Stimulated activated CD8-positive, alpha-beta memory T cell treated with anti-CD3 and anti-CD28 coated beads, Interleukin-2, amount 100 ng/mL, for 1 hour (primary cell): ENCODE measurements at places on chromosomes 16 and 17.
A peak's percentile ranks its signal among the peaks of the same experiment; 100 is the strongest.

- DNase-seq = no peak
Observed at GRCh38 chr16:83727751-83728352, 79.9 kb upstream of the HSBP1 start.

GRCh38 chr16:78505544-78506366, 406.3 kb downstream of the WWOX start:
- DNase-seq = no peak

DNA sequence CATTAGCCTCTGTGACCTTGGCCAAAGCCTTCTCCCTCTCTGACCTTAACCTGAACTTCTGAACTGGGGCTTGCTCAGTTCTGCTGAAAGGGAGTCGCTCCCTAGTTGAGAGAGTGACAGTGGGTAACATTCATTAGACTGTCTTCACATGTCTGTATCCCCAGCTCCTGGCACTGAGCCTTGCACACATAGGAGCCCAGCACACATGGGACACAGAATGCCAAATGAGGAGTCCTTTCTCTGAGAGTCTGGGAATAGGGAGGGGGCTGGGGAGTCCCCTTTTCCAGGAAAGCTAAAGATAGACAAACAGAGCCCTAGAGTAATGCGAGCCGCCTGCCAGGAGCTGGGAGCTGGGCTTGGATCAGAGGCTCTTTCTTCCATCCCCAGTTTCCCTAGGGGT, 2.5 kb downstream of the TAC4 start:
- DNase-seq = no peak

DNA sequence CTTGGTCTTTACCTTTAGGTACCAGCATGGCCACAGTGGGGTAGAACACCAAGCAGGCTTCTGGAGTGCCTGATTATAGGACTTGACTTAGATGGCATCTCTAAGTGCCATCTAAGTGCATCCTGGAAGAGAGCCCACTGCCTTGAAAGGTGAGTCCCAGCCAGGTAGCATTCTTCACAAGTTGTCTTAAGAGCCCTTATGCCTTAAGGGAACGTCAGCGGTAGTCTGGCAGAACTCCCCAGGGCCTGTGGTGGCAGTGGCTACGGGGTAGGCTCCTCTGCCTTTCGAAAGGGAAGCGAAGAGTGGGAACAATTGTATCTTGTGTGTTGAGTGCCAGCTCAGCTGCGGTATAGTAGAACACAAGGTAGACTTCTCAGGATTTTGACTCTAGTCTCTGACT, 549.0 kb downstream of the HS3ST4 start:
- DNase-seq = no peak

- DNase-seq = no peak
Observed at GRCh38 chr17:39277110-39277509, 51.4 kb upstream of the STAC2 start.

GRCh38 chr16:68227183-68227793, 8.6 kb downstream of the ESRP2 start:
- DNase-seq = no peak

DNA sequence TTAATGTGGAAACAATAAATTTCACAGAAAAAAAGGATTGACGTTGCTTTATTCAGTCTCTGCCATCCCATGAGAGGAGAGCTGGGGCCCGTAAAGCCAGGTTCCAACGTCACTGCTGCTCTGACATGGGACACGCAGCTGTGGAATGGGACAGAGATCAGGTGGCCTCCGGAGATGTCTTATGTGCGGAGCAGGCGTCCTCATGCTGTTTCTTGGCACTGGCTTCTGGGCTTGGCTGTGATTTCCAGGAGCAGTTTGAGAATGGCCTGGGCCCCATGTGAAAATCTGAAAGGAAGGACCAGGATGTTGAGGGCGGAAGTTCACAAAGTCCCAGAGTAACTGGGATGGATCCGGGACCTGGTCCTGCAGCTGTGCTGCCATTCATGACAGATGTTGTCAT, 32.4 kb downstream of the NDEL1 start:
- no peak for DNase-seq

GRCh38 chr17:26792486-26792885, 501.4 kb upstream of the WSB1 start:
- DNase-seq = no peak

GRCh38 chr16:19858340-19859018, 26.2 kb downstream of the GPRC5B start:
- DNase-seq = no peak

- peak; percentile 39 for DNase-seq
Observed at GRCh38 chr17:74199306-74200092, 4.0 kb upstream of the RPL38 start.

DNA sequence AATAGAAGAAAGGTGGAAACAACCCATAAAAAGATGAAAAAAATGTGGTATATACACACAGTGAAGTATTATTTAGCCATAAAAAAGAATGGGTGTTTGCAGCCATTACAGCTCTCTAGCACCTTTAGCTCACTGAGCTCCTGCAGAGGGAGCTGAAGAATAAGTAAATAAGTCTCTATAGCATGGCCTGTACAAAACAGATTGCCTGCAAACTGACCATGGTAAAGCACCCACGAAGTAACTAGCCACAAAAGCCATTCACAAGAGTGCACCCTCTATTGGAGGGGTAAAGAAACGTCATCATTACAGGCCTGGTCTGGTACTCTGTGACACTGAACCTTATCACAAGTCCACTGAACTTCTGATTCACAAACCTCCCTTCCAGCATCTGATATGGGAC, 76.3 kb downstream of the USP32 start:
- DNase-seq = no peak

- DNase-seq = no peak
Observed at GRCh38 chr17:82108038-82108437, 10.0 kb upstream of the FASN start.

GRCh38 chr16:1713331-1713730, 7.3 kb downstream of the MAPK8IP3 start:
- DNase-seq = no peak

GRCh38 chr16:36336-36984, 16.9 kb downstream of the POLR3K start:
- no peak for DNase-seq

DNA sequence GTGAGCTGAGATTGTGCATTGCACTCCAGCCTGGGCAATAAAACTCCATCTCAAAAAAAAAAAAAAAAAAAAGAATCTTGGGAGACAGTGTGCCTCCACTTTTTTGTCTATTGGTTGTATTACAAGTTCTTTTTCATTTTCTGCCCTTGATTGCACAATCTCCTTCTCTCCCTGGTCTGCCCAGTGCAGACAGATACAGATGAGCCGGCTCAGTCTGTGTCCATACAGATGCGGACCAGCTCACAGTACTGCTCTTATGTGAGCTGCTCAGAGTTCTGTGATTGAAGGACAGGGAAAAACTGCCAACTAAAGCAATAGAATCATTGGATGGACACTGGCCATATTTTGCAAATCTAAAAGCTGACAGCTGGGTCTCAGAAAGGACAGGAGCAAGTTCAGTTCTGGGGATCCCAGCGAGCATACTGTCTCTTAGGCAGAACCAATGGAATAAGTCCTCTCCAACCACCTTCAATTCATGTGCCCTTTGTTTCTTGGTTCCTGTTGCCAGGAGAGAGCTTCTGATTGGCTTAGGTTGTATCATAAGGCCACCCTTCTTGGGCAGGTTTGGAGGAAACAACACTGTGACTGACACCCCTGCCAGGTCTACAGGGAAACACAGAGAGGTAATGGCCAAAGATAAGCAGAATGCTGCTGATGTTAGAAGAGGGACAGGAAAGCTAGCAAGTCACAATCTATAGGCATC, 495.6 kb upstream of the HSBP1 start:
- no peak for DNase-seq

GRCh38 chr16:21084631-21085225, 65.9 kb downstream of the DNAH3 start:
- DNase-seq = no peak

DNA sequence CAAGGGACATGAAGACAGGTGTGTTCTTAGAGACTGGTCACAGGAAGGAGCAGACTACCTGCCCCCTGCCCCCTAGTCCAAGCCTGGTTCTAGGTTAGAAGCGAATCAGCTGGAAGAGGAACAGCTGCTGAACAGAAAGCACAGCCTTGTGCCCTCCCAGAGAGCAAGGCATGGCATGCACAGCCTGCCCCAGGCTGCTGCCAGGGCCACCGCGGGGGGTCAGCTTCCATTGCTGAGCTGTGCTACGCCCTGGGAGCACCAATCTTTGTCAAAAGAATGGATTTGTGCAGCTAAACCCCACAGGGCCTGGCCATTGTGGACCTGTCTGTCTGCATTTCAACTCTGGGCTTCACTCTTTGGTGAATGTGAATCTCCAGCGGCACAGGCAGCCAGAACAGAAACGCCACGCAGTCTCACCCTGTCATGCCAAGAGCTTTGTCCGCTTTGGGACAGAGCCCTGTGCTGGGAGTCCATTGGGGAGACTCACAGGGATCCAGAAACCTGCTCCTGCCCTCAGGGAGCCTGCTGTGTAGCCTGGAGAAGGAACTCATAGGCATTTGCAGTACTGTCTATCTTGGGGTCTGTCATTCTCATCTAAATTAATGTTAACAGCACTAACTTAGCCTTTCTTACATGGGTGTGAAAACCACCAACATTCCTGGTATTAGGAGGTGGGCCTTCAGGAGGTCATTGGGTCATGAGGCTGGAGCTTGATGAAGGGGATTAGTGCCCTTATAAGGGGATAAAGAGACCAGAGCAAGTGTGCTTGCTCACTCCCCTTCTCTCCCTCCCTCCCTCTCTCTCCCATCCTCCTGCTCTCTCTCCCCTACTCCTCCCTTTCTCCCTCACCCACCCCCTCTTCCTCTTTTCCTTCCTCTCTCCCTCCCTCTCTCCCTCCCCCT, 25.6 kb upstream of the CDRT4 start:
- DNase-seq = no peak

GRCh38 chr17:69046121-69046807, 14.5 kb downstream of the ABCA9 start:
- DNase-seq = no peak

DNA sequence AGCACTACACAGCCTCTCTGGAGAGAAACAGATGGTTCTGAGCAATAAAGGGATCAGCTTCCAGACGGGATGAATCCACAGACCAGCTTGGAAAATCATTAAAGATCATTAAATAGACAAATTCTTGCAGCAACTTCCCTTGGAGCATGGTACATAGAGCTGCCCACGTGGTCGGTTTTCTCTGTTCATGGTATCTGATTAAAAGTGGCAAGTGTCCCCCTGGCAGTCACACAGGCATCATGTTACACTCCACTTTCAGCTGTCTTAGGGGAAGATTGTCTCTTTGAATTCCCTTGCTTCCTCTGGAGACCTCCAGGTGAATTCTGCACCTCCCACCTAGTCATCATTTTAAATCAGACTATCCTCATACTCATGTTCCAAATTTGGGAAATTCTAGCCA, 92.2 kb upstream of the CACNG3 start:
- DNase-seq = no peak

- no peak for DNase-seq
Observed at GRCh38 chr17:7867881-7868329, 10.1 kb downstream of the CYB5D1 start.

DNA sequence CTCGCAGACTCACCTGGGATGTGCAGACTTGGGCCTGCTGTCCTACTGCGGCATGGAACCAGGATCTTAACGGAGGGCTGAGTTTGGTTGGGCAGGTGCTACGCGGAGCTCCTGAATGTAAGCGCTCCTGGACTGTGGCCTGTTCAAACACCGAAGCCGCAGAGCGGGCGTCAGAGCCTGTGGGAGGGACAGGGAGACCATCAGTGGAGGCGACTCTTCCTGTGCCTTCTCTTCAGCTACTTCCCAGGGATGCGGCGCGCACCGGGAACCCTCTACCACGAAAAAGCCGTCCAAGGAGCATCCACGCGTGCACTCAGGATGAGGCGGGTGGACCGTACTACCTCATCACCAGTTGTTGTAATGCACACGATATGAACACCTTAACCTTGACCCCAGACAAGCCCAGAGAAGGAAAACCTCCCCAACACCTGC, 2.0 kb downstream of the USP36 start:
- DNase-seq = no peak

- DNase-seq = no peak
Observed at GRCh38 chr17:13562271-13562800, 39.4 kb downstream of the HS3ST3A1 start.

- no peak for DNase-seq
Observed at GRCh38 chr16:76854234-76854633, 336.8 kb upstream of the MON1B start.

DNA sequence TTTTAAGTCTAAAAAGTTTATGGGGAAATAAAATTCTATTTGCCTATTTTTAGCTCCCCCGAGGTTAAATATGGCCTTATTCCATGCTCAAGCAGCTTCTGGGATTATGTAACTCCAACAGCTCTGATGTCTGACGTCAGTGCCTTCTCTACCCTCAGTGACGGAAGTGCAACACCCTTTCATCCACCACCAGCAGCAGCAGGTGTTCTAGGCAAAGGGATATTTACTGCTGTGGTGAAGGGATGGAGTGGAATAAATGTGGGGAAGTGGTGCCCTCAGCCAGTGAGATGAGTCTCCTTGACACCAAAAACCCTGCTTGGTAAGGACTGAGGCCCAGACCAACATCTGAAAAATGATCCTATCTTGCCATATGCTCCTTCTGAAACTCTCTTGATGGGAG, 247.4 kb downstream of the SHISA9 start:
- no peak for DNase-seq

- no peak for DNase-seq
Observed at GRCh38 chr17:15264542-15264941, 584 bp downstream of the PMP22 start.

- no peak for DNase-seq
Observed at GRCh38 chr16:995087-995486, 13.5 kb downstream of the SOX8 start.
